ENCODE measurements at places on chromosomes 3 and 15.

DNA sequence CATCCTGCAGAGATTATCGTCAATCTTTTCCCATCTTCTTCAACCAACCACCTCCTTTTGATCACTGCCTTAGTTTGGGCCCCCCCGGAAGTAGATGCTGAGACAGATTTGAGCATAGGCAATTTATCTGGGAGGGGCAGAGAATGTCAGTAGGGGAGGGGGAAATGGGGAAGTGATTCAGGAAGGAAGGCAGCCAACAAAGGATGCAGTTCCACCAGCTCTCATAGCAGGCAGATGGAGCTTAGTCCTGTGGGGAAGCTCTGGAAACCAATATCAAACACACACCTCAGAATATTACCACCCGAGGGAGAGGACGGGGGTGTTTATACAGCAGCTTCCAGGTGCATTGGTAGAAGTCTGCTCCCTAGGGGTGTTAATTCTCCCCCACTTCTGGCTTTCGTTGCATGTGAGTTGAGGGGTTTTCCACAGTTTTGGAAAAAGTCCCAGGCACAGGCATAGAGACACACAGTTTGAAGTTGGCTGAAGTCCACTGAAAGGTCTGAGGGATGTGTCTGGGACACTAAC is 91.5 kb upstream of the TNFAIP8L3 start:
- peak; percentile 51 for DNase-seq

- no peak for DNase-seq
These were observed 71.8 kb downstream of the MINDY2 start for GRCh38 chr15:58842713-58843396.

GRCh38 chr15:29043736-29044502 is 158.1 kb downstream of the APBA2 start:
- DNase-seq, result no peak

GRCh38 chr3:172057059-172057458 is 17.7 kb downstream of the FNDC3B start:
- DNase-seq, result no peak

GRCh38 chr3:22308871-22309270 is 557.9 kb upstream of the ZNF385D start:
- DNase-seq, result no peak

DNA sequence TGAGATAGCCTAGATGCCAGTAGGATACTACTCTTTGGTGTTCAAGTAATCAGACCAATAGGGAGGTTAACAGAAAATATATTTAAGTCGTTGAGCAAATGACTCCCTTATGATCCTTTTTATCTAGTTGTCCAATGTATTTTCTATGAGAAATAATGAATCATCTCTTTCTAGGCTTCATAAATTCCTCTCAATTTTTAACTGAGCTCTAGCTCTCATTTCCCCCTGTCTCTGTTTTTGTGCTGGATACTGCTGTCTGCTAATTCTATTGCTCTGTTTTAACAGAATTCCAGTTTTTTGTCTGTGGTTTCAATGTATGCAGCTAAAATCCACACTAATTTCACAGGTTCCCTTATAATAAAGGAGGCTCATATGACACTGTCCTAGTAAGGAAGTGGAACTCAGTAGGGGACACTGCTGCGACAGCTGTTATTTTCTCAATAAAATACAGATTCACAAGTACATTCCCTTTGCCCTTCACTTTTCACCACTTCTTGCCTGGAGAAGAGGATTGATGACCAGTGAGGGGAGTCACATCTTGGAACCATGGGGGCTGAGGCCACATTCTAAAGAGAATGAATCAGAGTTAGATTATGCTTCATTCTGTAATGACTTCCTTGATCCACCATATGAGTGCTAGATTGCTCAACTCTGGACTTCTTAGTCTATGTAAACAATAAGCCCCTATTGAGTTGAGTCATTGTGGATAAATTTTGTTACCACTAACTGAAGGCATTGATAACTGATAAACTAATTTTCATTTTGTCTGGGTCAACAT is 558.7 kb upstream of the KCNMB2 start:
- DNase-seq, result no peak

DNA sequence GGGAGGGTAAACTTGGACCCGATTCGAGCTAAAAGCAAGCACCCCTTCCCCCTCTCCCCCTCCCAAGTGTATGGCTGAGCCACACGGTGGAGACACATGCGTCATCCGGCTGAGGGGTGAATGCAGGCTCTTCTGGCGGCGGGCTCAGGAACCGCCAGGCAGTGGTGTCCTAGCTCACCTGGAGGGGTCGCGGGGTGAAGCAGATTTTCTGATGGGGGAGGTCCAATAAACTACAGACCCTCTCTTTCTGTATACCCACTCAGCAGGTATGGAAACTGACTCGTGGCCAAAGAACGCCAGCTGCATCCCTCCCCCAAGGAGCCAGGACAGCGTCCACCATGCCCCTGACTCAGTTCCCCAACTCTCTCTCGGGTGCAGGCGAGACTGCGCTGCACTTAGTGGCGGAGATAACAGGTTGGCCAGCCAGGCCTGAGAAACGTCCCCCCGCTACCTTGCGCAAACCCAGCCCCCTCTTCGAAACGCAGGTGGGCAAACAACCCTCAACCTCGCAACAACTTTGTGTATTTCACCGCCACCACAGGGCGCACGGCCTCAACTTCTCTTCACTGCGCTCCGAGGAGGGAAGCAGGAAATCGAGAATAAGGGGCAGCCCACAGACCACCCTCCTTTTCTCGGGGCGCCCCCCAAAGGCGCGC is 1.3 kb downstream of the MAGI1 start:
- DNase-seq, result peak; percentile 40

GRCh38 chr15:78540871-78541743 is 863 bp downstream of the PSMA4 start:
- no peak for DNase-seq

GRCh38 chr15:62745621-62746225 is 296.8 kb upstream of the TPM1 start:
- no peak for DNase-seq

- no peak for DNase-seq
These were observed 5.7 kb downstream of the IFRD2 start for GRCh38 chr3:50286322-50287227.

- no peak for DNase-seq
These were observed 21.8 kb upstream of the CLDN16 start for GRCh38 chr3:190366133-190366532.

DNA sequence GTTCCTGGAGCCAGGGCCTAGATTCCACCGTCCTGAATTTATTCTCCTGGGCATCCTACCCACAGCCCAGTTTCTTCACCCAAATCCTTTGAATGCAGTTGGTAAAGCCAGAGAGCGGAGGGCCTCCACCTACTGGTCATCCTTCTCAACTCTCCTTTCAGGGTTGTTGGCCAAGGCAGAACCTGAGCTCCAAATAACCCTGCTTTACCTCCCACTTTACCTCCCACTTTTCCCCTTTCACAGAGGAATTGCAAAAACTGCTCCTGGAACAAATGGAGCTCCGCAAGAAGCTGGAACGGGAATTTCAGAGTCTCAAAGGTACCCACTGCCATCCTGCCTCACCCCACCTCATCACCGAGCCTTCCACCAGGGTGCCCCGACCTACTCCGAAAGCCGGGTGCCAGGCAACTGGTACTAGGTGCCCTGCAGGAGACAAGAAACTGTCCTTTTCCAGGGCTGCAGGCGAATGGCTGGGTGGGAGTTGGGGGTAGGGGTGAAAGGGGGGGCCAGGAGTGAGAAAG is 6.8 kb downstream of the SKOR1 start:
- peak; percentile 21 for DNase-seq

- DNase-seq, result no peak
These were observed 47.9 kb upstream of the ZSCAN2 start for GRCh38 chr15:84552896-84553295.

DNA sequence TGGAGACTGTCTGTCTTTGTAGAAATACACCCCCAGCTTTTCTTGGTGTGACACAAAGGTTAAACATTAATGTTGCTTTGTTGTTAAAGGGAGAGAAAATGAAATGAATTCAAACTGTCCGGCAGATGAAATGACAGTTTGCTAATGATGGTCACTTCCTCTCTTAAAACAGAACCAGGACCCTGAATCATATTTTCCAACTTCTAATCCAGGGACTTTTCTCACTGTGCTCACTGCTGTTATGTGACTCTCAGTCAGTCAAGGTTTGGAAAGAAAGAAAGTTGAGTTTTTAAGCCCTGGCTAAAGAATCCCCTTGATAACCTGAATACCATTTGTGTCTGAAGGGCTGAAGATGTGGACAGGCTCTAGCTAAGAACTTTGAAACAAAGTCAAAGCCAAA is 215.8 kb downstream of the AGBL1 start:
- DNase-seq, result no peak

DNA sequence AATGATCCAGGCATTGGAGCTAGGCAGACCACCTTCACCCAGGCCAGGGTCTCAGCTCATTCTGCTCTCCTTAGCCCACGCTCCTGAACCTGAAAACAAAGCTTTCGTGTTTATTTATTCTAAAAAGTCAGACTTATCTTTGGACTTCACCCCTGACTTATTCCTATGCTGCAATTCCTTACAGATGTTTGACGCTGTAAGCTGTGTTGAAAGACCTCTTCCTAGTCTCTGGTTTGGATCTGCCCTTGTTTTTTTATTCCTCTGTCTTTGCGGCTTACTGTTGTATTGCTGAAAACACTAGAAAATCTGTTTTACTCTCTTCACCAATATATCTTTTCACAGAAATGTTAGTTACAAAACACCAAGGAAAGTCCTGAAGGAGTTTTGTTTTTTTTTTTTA is 40.5 kb upstream of the LDHAL6B start:
- DNase-seq, result no peak

GRCh38 chr15:89358755-89359439 is 24.3 kb upstream of the POLG start:
- DNase-seq, result peak; percentile 85

DNA sequence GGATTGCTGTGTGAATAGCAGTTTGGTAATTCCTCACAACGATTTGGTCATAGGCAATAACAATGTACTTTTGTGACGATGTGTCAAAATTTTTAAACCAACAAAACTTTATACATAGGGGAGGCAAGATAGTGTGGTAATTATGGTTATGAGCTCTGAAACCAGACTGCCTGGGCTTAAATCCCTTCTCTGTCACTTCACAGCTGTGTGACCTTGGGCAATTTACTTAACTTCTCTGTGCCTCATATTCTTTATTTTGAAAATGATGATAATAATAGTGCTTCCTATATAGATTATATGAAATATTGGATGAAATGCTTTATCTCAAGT is 5.7 kb downstream of the CD200 start:
- no peak for DNase-seq

GRCh38 chr15:64285871-64286270 is 70.1 kb downstream of the CSNK1G1 start:
- no peak for DNase-seq

DNA sequence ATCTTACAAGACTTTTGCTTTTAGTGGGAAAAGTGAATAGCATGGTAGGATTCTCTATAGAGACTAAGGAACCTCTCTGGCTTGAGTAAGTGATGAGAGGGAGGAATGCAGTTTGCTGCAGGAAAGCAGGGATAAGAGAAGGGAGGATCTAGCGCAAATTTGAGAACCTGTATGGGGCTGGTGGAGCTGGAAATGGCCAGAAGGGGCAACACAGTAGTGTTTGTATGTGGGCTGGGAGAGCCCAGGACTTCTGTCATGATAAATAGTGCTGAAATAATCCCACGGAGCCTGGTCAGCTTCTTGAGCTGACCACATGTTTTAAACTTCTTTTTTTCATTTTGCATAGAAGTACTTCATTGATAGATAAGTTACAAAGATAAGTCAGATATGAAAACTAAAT is 11.2 kb upstream of the SHC4 start:
- DNase-seq, result no peak

- peak; percentile 83 for DNase-seq
These were observed 21.9 kb downstream of the TNK2 start for GRCh38 chr3:195886181-195887141.

- no peak for DNase-seq
These were observed 315.1 kb upstream of the CBLB start for GRCh38 chr3:106183762-106184391.

GRCh38 chr3:58049143-58049785 is 41.0 kb downstream of the FLNB start:
- peak; percentile 68 for DNase-seq

- DNase-seq, result no peak
These were observed 101.6 kb downstream of the GREM1 start for GRCh38 chr15:32819448-32819847.

DNA sequence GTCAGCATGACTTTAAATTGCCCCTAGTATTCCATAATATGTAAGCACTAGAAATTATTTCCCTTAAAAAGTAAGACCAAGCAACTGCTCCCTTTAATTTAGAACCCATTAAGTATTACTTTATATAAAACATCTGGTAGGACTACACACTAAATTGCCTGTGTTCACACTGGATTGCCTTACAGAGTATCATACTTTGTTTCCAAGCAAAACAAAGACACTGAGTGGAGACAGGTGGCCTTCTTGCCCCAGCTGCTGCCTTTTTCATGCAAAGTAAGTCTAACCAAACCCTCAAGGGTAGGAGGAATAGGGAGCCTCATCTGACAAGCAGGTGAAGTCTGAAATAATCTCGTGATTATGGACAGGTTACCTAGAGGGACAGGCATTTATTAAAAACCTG is 87.3 kb downstream of the PEX5L start:
- no peak for DNase-seq

DNA sequence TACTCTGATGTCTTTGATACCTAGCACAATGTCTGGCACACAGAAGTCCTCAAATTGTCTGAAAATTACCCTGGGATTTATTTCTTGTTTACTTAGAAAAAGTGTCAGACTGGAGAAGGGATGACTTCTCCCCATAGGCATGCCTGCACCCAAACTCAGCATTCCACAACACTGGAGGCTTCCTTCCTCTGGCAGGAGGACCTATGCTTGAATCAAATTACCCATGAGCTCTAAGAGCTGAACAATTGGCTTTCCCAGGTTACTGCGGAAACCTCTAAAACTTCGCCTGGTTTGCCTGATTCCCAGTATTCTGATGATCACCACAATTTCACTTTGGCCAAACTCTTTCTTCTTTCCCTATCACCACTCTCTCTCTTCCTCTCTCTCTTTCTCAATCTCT is 217.4 kb downstream of the DIPK2A start:
- DNase-seq, result no peak

GRCh38 chr3:194588741-194589140 is 44.5 kb downstream of the TMEM44 start:
- DNase-seq, result no peak

- DNase-seq, result no peak
These were observed 937.2 kb downstream of the ZPLD1 start for GRCh38 chr3:103372031-103372430.

GRCh38 chr3:26655231-26655630 is 32.7 kb downstream of the LRRC3B start:
- no peak for DNase-seq

GRCh38 chr15:96893159-96893906 is 562.8 kb downstream of the NR2F2 start:
- DNase-seq, result no peak

- DNase-seq, result no peak
These were observed 219.0 kb downstream of the NFKBIZ start for GRCh38 chr3:102068327-102068726.

Data from femur (tissue), 1 donor.